Stimulated activated CD8-positive, alpha-beta memory T cell treated with anti-CD3 and anti-CD28 coated beads, Interleukin-7, amount 100 ng/mL, for 24 hours (primary cell): ENCODE measurements at places on chromosomes 4 and X.
A peak's percentile ranks its signal among the peaks of the same experiment; 100 is the strongest.

GRCh38 chr4:157287445-157287844 lies 66.9 kb downstream of the GRIA2 start:
- DNase-seq, result no peak

DNA sequence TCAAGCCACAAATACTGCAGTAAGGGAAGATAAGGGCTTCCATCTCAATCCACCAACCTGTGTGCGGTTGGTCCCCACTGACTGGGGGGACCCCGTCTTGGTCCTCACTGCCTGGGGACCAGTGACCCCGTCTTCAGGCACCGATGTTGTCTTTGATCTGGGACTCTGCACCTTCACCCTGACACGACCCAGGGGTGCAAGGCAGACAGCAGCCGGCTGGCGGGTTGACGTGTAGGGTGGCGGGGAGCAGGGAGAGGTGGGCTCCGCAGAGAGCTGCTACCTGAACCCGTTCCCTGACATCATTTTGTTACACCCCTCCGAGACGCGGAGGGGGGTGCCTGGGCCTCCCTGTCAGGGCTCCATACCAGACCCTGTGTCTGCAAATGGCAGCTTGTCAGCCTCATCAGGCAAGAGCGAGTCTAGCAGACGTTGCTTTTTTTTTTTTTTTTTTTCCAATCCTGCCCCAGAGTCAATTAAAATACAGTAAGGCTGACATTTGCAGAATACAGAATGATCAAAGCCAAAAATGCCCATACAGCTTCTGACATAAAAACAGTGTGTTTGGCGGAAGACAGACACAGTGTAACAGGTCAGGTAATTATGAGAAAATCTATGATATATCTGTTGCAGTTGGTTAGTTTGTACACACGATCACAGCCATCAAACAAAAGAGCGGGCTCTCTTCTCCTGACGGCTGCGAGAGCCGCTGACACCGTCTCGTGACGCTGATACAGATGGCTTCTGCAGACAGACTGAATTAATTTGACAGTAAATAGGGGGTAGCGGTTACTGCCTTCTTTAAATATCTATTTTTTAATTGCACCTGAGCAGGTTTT lies 118.6 kb downstream of the CRLF2 start:
- DNase-seq, result no peak

- no peak for DNase-seq
Measured at GRCh38 chr4:117996891-117997290, 37.4 kb upstream of the NDST3 start.

DNA sequence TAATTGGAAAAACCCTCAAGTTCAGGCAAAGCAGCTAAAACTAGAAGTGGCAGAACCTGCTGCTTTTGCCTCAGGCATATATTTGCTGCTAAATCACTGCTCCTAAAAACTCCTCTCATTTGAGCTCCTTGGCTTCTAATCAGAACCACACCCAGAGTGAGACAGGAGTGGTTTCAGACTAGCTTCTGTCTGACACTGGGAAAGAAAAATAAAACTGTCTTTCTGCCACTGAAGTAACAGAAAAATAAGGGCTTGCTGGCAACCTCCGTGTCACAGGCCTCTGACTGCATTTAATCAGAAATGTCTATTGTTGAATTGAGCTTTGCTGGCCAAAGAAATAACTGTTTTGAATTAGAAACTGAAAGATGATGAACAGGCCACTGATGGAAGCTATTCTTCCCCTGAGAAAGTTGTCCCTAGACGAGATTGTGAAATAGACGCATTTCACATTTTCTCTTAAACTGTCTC lies 52.1 kb upstream of the RAP2C start:
- DNase-seq, result no peak

DNA sequence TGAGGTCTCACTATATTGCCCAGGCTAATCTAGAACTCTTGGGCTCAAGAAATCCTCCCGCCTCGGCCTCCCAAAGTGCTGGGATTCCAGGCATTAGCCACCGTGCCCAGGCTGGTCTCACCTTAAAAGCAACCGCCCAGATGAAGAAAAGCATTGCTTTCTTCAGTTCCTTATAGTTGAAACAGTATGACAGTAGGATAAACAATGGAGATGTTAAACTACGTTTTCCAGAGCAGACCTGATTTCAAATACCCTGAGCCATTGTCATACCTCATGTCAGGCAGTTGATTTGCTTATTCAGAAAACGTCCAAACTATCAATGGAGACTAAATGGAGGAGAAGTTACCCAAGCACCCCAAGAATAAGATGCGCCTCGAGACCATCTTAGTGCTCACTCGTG lies 26.3 kb upstream of the TMEM131L start:
- DNase-seq, result no peak

- no peak for DNase-seq
Measured at GRCh38 chr4:47929682-47930201, 15.4 kb upstream of the NFXL1 start.

- DNase-seq, result no peak
Measured at GRCh38 chrX:11837437-11837836, 79.4 kb downstream of the MSL3 start.

DNA sequence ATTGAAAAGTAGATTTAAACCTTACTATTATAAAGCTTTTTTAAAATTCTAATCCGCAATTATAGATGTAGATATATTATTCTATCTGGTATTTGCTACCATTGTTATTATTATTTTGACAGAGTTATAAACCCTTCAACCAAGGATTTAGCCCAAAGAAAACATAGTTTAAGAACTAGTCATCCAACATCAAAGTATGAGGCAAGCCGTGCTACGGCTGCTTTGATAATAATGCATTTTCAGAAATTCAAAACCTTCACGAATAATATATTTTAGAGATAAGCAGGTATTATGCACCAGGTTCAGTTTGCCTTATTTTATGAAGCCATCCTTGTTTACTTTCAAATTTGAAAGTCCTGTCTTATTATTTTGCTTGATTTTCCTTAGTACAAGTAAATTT lies 1501.7 kb downstream of the RAPGEF2 start:
- DNase-seq, result no peak

- no peak for DNase-seq
Measured at GRCh38 chr4:176902710-176903323, 110.1 kb upstream of the VEGFC start.

DNA sequence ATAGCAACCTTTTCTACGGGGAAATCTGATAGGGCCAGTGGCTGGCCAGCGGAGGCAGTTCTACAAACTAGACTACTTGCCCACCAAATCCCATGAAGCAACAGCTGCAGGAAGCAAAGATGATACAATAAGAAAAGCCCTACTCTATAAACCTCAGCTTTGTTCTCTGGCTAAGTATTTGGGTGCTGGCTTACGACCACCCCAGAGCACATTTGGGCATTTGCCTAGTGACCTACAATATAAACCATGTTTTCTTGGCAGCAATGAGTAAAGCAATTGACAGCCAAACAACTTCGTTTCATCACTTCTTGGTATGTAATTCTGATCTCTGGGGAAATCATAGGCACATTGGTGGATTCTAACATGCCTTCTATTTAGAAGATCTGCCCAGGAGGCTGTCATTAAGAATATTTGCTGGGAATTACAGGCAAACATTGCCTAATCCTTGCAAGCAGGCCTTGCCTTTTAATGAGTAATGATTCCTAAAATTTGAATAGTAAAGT lies 7.5 kb upstream of the LHFPL1 start:
- DNase-seq, result no peak

GRCh38 chr4:69522554-69522953 lies 26.8 kb upstream of the UGT2B4 start:
- no peak for DNase-seq

DNA sequence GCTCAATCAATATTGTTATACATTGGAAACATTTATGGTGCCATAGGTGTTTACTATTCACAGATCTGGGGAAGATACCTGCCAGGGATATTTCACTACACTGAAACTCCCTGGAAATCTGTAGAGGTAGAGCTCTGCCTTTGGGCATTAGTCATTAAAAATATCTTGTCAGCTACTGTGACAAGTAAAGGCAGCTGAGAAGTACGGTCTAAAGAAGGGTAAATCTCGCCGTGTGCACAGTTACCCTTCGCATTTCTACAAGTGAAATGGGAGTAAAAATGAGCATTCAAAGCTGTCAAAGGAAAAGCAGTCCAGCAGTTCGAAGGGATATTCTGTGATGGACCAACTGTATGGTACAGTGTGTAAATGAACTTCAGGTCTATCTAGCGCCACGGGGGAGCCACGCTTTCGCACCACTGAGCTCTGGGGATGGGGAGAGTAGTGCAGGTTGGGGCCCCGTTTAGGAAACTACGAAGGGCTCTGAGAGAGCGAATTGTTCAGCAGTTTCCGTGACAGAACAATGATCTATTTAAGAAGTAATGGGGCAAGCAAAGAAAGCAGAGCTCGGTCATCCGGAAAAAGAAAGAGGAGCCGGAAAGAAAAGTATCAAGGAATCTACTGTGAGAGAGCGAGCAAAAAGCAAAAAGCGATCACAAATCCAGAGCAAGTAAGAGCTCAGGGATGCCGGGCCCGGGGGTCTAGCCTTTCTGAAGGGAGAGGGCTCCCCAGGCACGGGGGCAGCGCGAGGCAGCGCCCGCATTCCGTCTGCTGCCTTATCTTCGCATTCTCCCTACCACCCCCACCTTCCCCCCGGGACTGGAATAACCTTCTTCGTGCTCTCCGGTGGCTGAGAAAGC lies 646 bp downstream of the TIGD4 start:
- no peak for DNase-seq

GRCh38 chr4:63105839-63106238 lies 1303.4 kb downstream of the TECRL start:
- no peak for DNase-seq

GRCh38 chrX:136577552-136577951 lies 45.5 kb downstream of the VGLL1 start:
- DNase-seq, result peak; percentile 12

DNA sequence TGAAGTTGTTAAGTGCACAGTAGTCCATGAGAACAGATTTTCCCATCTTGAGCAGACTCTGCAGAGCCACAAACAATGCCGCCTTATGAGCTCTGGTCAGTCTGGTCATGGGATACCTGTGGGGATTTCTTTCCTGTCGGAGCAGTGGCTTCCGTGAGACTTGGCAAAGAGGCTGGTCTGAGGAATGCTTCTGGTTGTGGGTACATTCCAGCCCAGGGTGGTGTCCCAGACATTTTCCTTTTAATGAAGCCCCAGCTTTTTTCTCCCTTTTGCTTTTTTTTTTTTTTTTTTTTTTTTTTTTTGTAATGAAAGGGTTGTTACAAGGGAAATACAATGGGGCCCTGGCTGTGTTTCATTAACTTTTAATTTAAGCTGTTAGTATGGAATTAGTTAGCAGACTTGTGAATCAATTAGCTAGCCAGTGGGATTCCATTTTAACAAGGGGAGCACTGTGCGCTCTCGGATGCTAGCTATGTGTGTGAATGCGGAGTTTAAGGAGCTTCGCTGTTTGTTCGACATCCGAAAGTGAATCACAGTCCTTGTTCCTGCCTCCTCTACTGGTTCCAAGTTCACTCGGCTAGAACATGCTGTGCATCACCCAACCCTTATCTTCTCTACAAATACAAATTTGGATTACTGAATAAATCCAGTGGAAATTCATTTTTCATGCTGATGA lies 225.1 kb downstream of the CBR4 start:
- DNase-seq, result no peak

- no peak for DNase-seq
Measured at GRCh38 chr4:112830753-112831386, 193.9 kb downstream of the LARP7 start.

- DNase-seq, result no peak
Measured at GRCh38 chrX:121733514-121733913, 686.1 kb downstream of the GLUD2 start.

DNA sequence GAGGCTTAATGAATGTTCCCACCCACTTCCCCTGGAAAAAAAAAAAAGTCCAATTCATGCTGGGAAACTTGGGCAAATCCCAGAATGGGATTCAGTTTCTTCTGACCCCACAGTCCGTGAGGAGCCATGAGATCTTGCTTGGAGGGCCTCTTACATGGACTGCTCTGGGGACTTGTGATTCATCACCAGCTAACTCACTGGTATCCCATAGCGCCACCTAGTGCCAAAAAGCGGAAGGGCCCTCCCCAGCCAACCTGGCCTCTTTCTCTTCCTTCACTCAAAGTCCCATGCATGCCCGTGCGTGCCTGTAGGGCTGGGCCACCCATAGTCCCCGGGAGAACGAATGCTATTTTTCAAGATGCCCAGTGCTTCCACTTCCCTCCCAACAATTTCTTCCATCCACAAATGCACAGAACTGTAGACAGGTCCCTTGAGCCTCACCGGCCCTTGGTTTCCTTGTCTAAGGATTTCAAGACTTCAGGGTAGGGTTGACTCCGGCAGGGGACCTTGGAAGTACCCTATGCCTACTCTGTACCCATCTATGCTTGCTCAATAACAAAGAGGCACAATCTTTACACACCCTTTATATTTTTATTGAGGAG lies 5.1 kb downstream of the RTL5 start:
- peak; percentile 72 for DNase-seq

DNA sequence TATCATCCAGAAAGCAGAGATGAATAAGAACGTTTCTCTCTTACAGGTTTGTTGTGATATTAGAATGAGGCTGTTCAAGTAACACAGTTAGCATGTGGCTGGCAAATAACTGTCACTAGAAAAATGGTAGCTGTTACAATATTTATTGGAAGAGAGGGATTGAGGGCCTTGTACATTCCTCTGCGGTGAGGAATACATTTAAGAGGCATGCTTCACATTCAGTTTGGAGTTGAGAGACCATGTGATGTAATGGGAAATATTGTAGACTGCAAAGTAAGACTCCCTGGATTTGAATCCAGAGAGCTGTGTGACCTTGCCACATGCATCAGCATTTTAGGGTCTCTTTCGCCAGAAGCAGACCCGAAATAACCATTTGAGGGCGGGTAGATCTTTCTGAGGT lies 104.8 kb upstream of the KIT start:
- DNase-seq, result no peak

DNA sequence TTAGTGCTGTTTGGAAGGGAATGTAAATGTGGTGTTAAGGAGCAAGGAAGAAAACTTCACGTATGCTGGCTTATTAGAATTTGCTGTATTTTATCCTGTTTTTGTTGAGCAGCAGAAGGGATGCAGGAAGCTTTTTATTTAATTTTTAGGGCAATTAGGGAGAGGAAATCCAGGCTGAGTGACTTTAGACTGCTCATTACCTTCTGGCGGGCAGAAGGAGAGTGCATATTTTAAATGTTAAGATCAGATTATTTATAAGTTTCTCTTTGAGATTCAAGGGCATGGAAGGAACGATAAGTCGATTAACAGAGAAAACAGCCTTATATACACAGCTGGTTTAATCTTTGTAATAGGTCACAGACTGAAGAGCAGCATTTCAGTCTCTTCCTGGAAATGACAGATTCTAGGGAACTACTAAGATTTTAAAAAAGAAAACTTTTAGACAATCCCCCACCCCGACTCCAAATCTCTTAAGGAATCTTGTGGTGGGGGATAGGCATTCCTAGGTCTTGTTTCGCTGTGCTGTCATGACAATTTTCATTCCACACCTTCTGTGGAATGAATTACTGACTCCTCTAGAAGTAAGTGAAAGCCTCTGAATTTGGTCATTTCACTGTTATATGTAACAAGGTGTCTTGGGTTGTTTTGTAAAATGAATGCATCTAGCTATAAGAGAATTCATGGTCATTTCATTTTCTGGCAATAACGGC lies 402.5 kb downstream of the RAPGEF2 start:
- DNase-seq, result no peak
